Stimulated activated CD4-positive, alpha-beta T cell treated with anti-CD3 and anti-CD28 coated beads, TNF-alpha, amount 100 ng/mL, for 48 hours (primary cell): ENCODE measurements at places on chromosomes 1 and 21.

GRCh38 chr1:178954325-178954690 lies 71.4 kb upstream of the FAM20B start:
- no peak for DNase-seq

DNA sequence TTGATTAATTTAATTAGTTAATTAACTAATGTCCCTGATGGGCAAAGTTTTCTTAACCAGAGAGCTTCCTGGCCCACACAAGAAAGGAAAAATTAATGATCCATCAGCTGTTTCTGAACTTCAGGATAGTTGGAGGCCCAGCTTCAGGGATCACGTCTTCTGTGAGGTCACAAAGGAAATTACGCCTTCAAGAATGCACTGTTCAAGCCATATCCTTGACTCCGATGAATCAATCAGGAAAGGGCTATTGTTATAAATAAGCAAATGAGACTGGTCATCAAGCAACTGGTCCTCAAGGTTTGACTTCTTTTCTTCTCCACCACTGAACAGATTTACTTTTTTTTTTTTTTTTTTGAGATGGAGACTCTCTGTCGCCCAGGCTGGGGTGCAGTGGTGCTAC lies 40.6 kb downstream of the TCP10L start:
- no peak for DNase-seq

GRCh38 chr1:221011145-221011544 lies 131.9 kb downstream of the HLX start:
- DNase-seq = no peak

GRCh38 chr1:191907121-191907520 lies 251.1 kb upstream of the RGS18 start:
- DNase-seq = no peak

DNA sequence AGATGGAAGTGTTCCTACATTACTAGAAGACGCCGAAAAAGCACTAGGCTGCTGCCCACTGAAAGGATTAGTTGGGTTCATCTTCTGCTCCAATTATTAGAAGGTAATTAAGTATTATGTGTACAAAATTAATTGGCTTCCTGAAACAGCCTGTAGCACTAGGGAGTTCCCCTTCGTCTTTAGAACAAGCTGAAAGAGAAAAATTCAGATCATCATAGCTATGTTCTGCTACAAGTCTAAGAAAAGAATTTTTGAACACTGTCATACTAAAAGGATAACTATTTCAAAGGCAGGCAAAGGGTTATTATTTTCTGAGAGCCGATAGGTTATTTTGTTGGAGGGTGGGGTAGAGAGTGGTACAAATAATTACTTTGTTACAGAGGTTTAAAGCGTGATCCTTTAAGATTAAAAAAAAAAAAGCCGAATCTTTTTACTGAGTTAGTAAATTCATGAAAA lies at the start of gene MCM3AP:
Gene MCM3AP, minus strand, starts transcription at position 406 of the 456 bp plus-strand sequence. Its CDS starts 325 bp downstream, at position 81.
- no peak for DNase-seq

GRCh38 chr1:11721311-11721710 lies 14.6 kb upstream of the AGTRAP start:
- no peak for DNase-seq

GRCh38 chr1:48560577-48560976 lies 88.6 kb upstream of the SPATA6 start:
- no peak for DNase-seq

- DNase-seq = no peak
These were observed 1455.1 kb downstream of the KCNT2 start for GRCh38 chr1:195153107-195153506.

DNA sequence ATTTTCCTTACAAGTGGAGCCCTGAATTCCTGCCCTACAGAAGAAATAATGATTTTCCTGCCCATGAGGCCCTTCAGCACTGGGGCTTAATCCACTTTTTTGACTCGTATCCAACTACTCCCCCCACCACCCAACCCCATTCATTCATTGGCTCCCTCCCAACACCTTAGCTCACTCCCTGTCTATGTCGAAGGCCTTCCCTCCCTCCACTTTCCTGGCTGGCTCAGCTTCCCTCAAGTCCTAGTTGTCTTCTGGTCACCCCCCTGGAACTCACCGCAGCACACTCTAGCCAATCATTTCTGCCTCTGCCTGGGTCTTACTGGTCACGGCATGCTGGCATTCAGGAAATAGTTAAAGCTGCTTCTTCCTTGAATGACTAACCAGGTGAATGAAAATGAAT lies 118.9 kb downstream of the PGBD5 start:
- DNase-seq = no peak

DNA sequence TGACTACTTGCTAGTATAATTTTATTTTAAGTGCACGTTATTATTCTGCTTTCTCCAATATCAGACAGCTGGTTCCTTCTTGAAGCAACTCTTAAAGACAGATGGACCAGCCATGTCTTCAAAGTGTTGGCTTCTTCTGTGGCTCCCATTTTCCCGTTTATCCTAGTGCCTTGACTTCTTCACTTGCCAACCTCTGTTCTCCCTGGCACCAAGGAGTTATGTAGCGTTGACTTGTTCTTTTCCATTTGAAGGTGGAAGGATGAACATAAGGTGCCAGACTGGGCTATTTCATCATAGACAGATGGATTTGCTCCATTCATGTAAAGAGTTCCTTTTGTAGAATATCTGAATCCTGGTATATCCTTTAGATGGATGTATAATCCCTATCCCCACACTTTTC lies 260.6 kb downstream of the DISC1 start:
- DNase-seq = no peak

GRCh38 chr1:45867697-45868348 lies 64.4 kb downstream of the MAST2 start:
- no peak for DNase-seq

GRCh38 chr21:34967509-34968289 lies 81.4 kb downstream of the RUNX1 start:
- DNase-seq = no peak

GRCh38 chr1:14321422-14321821 lies 277.1 kb upstream of the KAZN start:
- DNase-seq = no peak

DNA sequence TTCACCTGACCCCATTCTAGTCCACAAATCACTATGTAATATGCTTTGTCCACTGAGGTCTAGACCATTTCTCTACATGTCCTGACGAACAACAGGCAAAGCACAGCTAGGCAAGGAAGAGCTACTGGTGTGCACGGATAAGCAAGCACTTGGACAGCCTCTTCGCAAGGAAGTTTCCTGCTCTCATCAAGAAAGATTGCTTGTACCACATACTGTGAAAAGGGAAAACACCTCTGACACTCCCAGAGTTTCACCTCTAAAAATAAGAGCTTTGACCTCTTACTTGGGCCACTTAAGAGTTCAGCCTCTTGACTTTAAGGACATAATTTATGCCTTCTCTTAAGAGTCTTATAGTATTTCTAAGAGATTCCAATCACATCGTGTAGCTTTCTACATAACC lies 36.0 kb upstream of the LPAR3 start:
- no peak for DNase-seq
